ENCODE measurements at places on chromosomes 2 and 18. TPM values are rescaled to one million over a fixed set of nuclear protein-coding genes. Genes with fewer than 3 reads are reported as not detected.

DNA sequence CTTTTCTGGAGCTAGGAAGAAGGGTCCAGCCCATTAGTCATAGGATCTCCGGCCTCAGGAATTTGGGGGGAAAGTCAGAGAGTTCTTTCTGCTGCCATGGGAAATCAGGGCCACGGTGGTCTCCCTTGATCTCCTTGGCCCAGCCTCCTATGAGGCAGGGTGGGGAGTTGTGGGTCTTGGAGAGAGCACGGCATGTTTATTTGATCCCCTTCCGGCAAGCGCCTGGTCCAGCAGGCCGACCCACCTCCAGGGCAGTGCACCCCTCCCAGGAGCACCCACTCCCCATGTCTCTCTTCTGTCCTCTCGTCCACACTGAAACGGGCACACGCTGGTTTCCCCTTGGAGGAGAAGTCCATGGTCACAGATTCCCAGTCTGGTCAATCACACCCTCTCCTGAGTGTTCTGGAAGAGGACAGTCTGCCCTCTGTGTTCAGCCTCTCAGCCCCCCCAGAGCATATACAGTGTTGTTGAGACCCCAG lies 464.6 kb upstream of the HS6ST1 start:
- H3K4me3 ChIP-seq: no peak overlapping the region
- no peaks in the 10 kb centered on the region for H3K36me3 ChIP-seq
- no peaks in the 10 kb centered on the region for H3K27me3 ChIP-seq
- H3K27ac ChIP-seq: no peak overlapping the region
- DNase-seq: no peak

DNA sequence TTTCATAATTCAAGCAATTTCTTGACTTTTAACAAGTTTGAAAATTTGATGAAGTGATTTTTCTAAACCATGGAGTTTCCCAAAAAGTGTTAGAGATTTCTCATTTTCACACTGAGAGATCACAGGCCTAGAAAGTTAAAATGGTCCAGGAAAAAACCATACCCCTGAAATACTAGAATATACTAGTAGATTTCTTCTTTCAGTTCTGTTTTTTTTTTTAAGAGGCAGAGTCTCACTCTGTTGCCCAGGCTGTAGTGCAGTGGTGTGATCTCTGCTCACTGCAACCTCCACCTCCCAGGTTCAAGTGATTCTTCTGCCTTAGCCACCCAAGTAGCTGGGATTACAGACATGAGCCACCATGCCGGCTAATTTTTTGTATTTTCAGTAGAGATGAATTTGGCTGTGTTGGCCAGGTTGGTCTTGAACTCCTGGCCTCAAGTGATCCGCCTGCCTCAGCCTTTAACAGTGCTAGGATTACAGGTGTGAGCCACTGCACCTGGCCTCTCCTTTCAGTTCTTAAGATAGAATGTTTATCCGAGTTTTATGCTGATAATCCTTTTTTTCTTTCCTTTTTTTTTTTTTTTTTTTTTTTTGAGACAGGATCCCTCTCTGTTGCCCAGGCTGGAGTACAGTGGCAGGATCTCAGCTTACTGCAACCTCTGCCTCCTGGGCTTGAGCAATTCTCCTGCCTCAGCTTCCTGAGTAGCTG lies 14.4 kb downstream of the MTHFD2 start:
- H3K4me3 ChIP-seq: no peak overlapping the region
- no peak overlapping the region for H3K27ac ChIP-seq
- H3K4me1 ChIP-seq: no peaks in the 10 kb centered on the region

DNA sequence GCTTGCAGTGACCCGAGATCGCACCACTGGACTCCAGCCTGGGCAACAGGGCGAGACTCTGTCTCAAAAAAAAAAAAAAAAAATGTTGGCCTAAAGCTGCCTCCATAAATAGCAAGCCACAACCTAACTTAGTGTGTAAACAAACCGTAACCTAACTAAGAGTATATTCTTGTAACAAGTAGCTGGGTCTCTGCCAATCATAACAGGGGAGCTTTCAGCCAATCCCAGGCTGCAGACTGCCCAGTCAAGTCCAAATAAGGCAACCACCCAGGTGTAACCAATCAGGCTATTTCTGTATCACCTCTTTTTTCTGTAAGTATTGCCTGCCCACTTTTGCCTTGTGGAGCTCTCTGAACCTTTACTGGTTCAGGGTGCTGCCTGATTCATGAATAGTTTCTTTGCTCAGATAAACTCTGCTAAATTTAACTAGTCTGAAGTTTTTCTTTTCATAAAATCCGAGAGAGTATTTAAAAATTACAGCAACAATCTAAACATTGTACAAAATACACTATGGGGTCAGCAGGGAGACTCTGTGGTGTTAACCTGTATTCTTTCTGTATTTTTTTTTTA lies 4.5 kb downstream of the PSTPIP2 start:
- H3K36me3 ChIP-seq: no peaks in the 10 kb centered on the region
- no peak overlapping the region for H3K27ac ChIP-seq
- no peak for DNase-seq
- no peaks in the 10 kb centered on the region for H3K27me3 ChIP-seq
- no peak overlapping the region for H3K4me3 ChIP-seq
- H3K4me1 ChIP-seq: peaks cover 29% of the 10 kb centered on the region

PXDN gene
- total RNA-seq: 36.3 TPM

STARD6 gene
- total RNA-seq: not detected

DNA sequence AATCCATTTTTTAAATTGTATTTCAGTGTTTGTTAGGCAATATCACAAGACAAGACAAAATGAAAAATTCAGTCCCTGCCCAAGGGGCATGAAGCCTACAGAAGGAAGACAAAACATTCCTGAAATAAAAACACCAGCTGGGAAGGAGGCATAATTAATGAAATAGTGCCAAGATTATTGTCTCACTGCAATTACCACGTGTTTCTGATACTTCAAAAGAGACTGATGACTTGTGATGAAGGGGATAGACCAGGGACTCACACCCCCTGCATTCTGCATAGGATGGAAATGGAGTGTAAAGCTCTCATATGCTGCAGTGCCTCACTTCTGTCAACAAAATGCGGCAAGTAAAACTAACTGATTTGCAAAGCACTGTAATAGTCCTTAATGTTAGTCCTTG lies 178.1 kb downstream of the BARD1 start:
- no peaks in the 10 kb centered on the region for H3K4me1 ChIP-seq
- no peak overlapping the region for H3K27ac ChIP-seq
- no peaks in the 10 kb centered on the region for H3K27me3 ChIP-seq
- no peaks in the 10 kb centered on the region for H3K36me3 ChIP-seq
- no peak for DNase-seq

Measured in lower lobe of right lung (tissue), 2 donors.